GM23338 (cell line): ENCODE measurements at places on chromosomes 11 and 22. TPM values are rescaled to one million over a fixed set of nuclear protein-coding genes. Genes with fewer than 3 reads are reported as not detected.

The CYP2D6 gene
- 0.56 and 1.2 TPM in 2 replicates for polyA plus RNA-seq

The POTEH gene
- polyA plus RNA-seq: not detected in 2 replicates

The TNKS1BP1 gene
- polyA plus RNA-seq: 64.2 and 72.9 TPM in 2 replicates

The CLCF1 gene
- polyA plus RNA-seq: 0.17 and 0.32 TPM in 2 replicates

The GRAMD4 gene
- 2.7 and 3.1 TPM in 2 replicates for polyA plus RNA-seq

The OR4D6 gene
- polyA plus RNA-seq: not detected in 2 replicates

The CYTH4 gene
- not detected in 2 replicates for polyA plus RNA-seq

The CARNS1 gene
- 0.52 and 0.63 TPM in 2 replicates for polyA plus RNA-seq

The CASP1 gene
- not detected in 2 replicates for polyA plus RNA-seq

The MISFA gene
- 5.1 and 7.9 TPM in 2 replicates for polyA plus RNA-seq

The LIF gene
- polyA plus RNA-seq: 1.2 and 1.8 TPM in 2 replicates

The APOA4 gene
- polyA plus RNA-seq: not detected in 2 replicates

The APOL1 gene
- 0.11 and 0.23 TPM in 2 replicates for polyA plus RNA-seq

The PGA5 gene
- 0.45 and 1.0 TPM in 2 replicates for polyA plus RNA-seq

The SCGB1A1 gene
- polyA plus RNA-seq: not detected in 2 replicates

The CTSW gene
- 0.17 TPM in 1 of 2 replicates, not detected in the other for polyA plus RNA-seq

The GALNT18 gene
- polyA plus RNA-seq: 3.2 and 4.3 TPM in 2 replicates

The FAM118A gene
- polyA plus RNA-seq: 9.8 and 11.9 TPM in 2 replicates

The ZNF74 gene
- polyA plus RNA-seq: 16.1 and 17.0 TPM in 2 replicates

The MTMR3 gene
- polyA plus RNA-seq: 4.4 and 5.2 TPM in 2 replicates

The TTC36 gene
- polyA plus RNA-seq: 0.40 TPM in 1 of 2 replicates, not detected in the other

The KBTBD3 gene
- 13.7 TPM in 2 replicates for polyA plus RNA-seq

The ADM gene
- 84.5 and 95.9 TPM in 2 replicates for polyA plus RNA-seq

The VSIG10L2 gene
- polyA plus RNA-seq: 0.59 and 0.63 TPM in 2 replicates

The LRRC55 gene
- polyA plus RNA-seq: 0.10 and 0.15 TPM in 2 replicates

The OR51I1 gene
- not detected in 2 replicates for polyA plus RNA-seq

The AMBRA1 gene
- 8.3 and 8.9 TPM in 2 replicates for polyA plus RNA-seq

The ISX gene
- not detected in 2 replicates for polyA plus RNA-seq

The TSPAN18 gene
- polyA plus RNA-seq: 5.8 and 6.0 TPM in 2 replicates

The SLC16A8 gene
- 0.52 and 0.56 TPM in 2 replicates for polyA plus RNA-seq

The NAALAD2 gene
- polyA plus RNA-seq: 3.1 and 3.4 TPM in 2 replicates

The BATF2 gene
- polyA plus RNA-seq: 0.53 and 1.2 TPM in 2 replicates

The MFRP gene
- not detected in 2 replicates for polyA plus RNA-seq

The TIMM10 gene
- 193 and 194 TPM in 2 replicates for polyA plus RNA-seq

The INS gene
- not detected in 2 replicates for polyA plus RNA-seq

The EIF3F gene
- 235 and 237 TPM in 2 replicates for polyA plus RNA-seq

The RFPL1 gene
- polyA plus RNA-seq: not detected in 2 replicates

The BLID gene
- polyA plus RNA-seq: not detected in 2 replicates

The PHLDA2 gene
- polyA plus RNA-seq: 16.5 and 19.2 TPM in 2 replicates

The FGF4 gene
- polyA plus RNA-seq: 4.1 and 4.8 TPM in 2 replicates

The AHNAK gene
- 0.91 and 1.1 TPM in 2 replicates for polyA plus RNA-seq

The PSMA1 gene
- polyA plus RNA-seq: 337 and 338 TPM in 2 replicates

The MMP1 gene
- polyA plus RNA-seq: not detected in 2 replicates

The RGL4 gene
- 0.07 and 0.16 TPM in 2 replicates for polyA plus RNA-seq

The IGLL1 gene
- polyA plus RNA-seq: not detected in 2 replicates

The TH gene
- polyA plus RNA-seq: 0.34 TPM in 1 of 2 replicates, not detected in the other

The THY1 gene
- polyA plus RNA-seq: 461 and 490 TPM in 2 replicates

The HTR3A gene
- 5.5 and 5.8 TPM in 2 replicates for polyA plus RNA-seq

The MGAT3 gene
- polyA plus RNA-seq: 1.6 and 1.7 TPM in 2 replicates

The TMEM151A gene
- polyA plus RNA-seq: 1.0 and 1.2 TPM in 2 replicates

The LINC01488 gene
- not detected in 2 replicates for polyA plus RNA-seq

The STK33 gene
- polyA plus RNA-seq: 12.9 and 18.2 TPM in 2 replicates

The OR6X1 gene
- not detected in 2 replicates for polyA plus RNA-seq

The OR6A2 gene
- polyA plus RNA-seq: 0.06 and 0.07 TPM in 2 replicates

The GGTLC2 gene
- not detected in 2 replicates for polyA plus RNA-seq

The FERMT3 gene
- polyA plus RNA-seq: 1.1 and 1.6 TPM in 2 replicates

The PTPN5 gene
- 3.6 and 3.7 TPM in 2 replicates for polyA plus RNA-seq
